ENCODE measurements at places on chromosomes 6 and 20. TPM values are rescaled to one million over a fixed set of nuclear protein-coding genes. Genes with fewer than 3 reads are reported as not detected.

- DNase-seq = no peak
These were observed 662.6 kb downstream of the BCKDHB start for GRCh38 chr6:80769106-80769505.

- DNase-seq = no peak
These were observed 1.3 kb upstream of the SMLR1 start for GRCh38 chr6:130825772-130826441.

DNA sequence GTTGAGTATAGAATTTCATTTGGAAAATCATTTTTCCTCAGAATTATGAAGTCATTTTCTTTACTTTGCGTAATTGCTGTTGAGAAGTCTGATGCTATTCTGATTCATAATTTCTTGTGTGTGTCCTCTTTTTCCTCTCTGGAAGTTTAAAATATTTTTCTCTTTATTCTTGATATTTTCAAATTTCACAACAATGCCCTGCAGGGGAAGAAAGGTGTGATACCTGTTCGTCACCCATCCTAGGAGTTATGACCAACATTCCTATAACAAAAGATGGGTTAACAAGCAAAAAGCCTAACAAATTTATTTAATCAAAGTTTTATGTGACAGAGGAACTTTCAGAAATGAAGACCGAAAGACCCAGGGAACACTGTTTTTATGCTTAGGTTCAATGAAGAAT, 171.5 kb upstream of the AKIRIN2 start:
- no peak for DNase-seq

The ERVFRD-1 gene
- not detected for total RNA-seq

DNA sequence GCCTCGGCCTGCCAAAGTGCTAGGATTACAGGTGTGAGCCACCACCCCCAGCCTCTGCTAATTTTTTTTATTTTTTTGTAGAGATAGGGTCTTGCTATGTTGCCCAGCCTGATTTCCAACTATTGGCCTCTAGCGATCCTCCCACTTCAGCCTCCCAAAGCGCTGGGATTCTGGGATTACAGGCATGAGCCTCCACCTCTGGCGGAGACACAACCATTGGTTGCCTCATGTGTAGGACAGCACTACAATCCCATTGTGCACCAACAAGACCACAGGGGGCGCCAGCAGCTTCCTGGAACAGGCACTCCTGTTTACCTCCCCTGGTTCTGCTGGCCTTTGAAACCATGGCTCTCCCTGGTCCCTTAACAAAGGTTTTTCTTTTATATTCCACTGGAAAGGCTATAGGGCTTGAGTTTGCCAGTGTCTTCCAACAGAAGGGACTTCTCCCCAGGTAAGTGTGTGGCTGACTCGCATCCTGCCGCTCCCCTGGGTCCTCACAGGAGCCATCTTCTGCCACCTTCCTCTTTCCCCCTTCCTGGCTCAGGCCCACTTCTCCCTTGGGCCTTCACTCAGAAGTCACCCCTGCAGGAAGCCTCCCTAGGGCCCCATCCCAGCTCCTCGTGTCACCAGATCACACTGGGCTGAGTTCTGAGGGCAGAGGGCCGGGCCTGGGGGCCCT, 39.2 kb upstream of the TLDC2 start:
- DNase-seq = peak; percentile 77

GRCh38 chr6:43508481-43509141, 1.5 kb downstream of the LRRC73 start:
- no peak for DNase-seq

DNA sequence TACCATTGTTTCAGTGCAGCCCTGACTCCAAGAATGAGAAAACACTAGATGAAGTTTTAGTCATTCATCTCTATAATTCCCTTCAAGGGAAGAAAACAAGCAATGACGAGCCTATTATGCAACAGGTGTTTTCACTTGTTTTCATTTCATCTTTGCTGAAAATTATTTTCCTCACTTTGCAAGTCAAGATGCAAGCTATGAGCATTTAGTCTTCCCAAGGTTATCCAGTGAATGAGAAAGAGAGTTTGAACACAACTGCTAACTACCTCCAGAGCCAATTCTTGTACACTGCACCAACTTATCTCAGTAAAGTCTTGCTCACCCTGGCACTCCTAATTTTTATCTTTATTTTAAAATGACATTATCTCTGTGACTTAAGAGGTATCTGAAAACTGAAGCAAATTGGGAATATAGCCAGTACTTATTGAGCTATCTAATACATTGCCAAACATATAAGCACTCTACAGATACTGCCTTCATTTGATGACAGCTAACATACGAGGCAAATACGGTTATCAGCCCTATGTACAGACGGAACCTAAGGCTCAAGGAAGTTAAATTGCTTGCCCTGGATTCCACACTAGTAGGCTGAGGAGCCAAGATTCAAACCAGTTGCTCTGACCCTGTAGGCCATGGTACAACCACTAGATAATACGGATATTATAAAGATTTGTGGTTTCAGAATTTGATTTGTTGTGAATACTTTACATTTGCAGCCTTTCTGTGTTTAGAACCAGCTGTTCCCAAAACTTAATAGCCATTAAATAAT, 36.8 kb downstream of the MOXD1 start:
- DNase-seq = no peak

The NOX3 gene
- total RNA-seq = not detected

The DNAH8 gene
- total RNA-seq = not detected

GRCh38 chr6:33248643-33248931, 23.1 kb downstream of the VPS52 start:
- no peak for DNase-seq

DNA sequence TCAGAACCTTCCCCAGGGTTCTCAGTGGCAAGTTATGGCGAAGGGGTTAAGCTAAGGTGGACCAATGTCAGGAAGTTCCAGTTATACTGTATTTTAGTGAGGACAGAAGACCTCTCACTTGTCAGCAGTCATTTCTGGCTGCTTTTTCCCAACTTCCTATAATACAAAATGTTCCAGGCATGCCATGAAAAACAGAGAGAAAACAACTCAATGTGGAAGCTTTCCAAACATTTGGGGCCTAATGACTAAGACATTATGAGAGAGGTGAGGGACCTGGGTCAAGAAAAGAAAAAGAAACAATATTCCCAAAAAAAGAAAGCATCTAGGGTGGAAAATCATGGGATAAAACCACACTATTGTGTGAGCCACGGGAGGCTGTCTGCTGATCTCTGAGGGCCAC, 99.9 kb upstream of the MAP3K4 start:
- no peak for DNase-seq

GRCh38 chr6:142183351-142183750, 36.3 kb downstream of the VTA1 start:
- DNase-seq = no peak

- DNase-seq = no peak
These were observed 149.9 kb downstream of the GPX5 start for GRCh38 chr6:28675600-28675999.

- no peak for DNase-seq
These were observed 29.1 kb upstream of the STX16 start for GRCh38 chr20:58621906-58622548.

The FABP7 gene
- 1.1 TPM for total RNA-seq

The PPP1R16B gene
- total RNA-seq = 5.5 TPM

The PGC gene
- total RNA-seq = not detected

The C6orf58 gene
- not detected for total RNA-seq

GRCh38 chr6:170011204-170012036, 260.0 kb downstream of the ERMARD start:
- DNase-seq = peak; percentile 92

GRCh38 chr6:56292505-56293181, 45.3 kb upstream of the COL21A1 start:
- DNase-seq = no peak

- no peak for DNase-seq
These were observed 36.4 kb upstream of the ADGRF4 start for GRCh38 chr6:47661960-47662359.

DNA sequence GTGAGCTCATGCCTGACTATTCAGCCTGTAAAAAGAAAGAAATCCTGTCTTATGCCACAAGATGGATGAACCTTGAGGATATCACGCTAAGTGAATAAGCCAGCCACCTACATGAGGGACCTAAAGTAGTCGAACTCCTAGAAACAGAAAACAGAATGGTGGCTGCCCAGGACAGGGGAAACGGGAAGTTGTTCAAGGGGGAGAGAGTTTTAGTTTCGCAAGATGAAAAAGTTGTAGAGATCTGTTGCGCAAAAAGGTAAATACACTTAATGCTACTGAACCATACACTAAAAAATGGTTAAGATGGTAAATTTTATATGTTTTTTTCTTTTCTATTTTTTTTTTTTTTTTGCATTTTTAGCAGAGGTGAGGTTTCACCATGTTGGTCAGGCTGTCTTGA, 74.1 kb upstream of the RALY start:
- no peak for DNase-seq

The TXLNB gene
- 112 TPM for total RNA-seq

DNA sequence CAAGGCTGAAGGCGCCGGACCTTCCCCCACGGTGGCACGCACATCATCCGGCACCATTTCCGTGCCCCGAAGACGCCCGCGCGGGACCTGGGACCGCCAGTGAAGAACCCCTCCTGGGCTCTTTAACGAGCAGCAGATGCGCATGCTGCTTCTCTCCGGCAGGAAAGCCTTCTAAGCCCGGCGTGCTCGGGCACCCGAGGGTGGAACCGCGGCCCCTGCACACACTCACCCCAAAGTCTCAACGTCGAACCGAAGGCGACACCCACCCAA, 240 bp downstream of the FOXQ1 start:
- DNase-seq = no peak

All from right cardiac atrium (tissue), 5 donors.